Activated CD4-positive, alpha-beta memory T cell treated with anti-CD3 and anti-CD28 coated beads, Interleukin-2, amount 10 ng/mL, durations not matched to agents 7 days and 5 days (primary cell): ENCODE measurements at places on chromosomes 13 and 19. TPM values are rescaled to one million over a fixed set of nuclear protein-coding genes. Genes with fewer than 3 reads are reported as not detected.

Gene LAIR1
- total RNA-seq: 56.6 TPM

Gene CYP4F22
- total RNA-seq: 1.4 TPM

Gene ZNF493
- total RNA-seq: 17.5 TPM

Gene ZNF555
- 2.7 TPM for total RNA-seq

Gene PNMA8C
- total RNA-seq: not detected

Gene CCDC70
- not detected for total RNA-seq

Gene KLF2
- total RNA-seq: 410 TPM

Gene SIGLEC14
- total RNA-seq: not detected

Gene ZIC5
- total RNA-seq: not detected

Gene FBXO27
- total RNA-seq: not detected

Gene LMTK3
- total RNA-seq: 3.8 TPM

Gene GSX1
- not detected for total RNA-seq

Gene SHD
- total RNA-seq: not detected

Gene SIGLEC11
- total RNA-seq: not detected

Gene RDH8
- not detected for total RNA-seq

Gene TINCR
- total RNA-seq: 0.53 TPM

Gene CCDC124
- 60.8 TPM for total RNA-seq

Gene ZNF490
- total RNA-seq: 17.1 TPM

Gene DAND5
- total RNA-seq: 0.15 TPM

Gene PGLYRP1
- total RNA-seq: not detected

Gene ZNF154
- total RNA-seq: 0.38 TPM

Gene CC2D1A
- total RNA-seq: 32.7 TPM

Gene GIPC3
- 0.15 TPM for total RNA-seq

Gene MED26
- total RNA-seq: 15.5 TPM

Gene ZNF529
- total RNA-seq: 11.1 TPM

Gene CLC
- 1.5 TPM for total RNA-seq

Gene GARIN5A
- not detected for total RNA-seq

Gene TBXA2R
- total RNA-seq: 0.23 TPM

Gene ACP5
- total RNA-seq: 21.3 TPM

Gene ZNF836
- 17.3 TPM for total RNA-seq

Gene CYP4F8
- not detected for total RNA-seq

Gene LRP3
- total RNA-seq: not detected

Gene OR7D2
- 0.08 TPM for total RNA-seq

Gene TEKTIP1
- total RNA-seq: 6.6 TPM

Gene BRME1
- total RNA-seq: 3.8 TPM

Gene ADPRHL1
- 0.71 TPM for total RNA-seq

Gene PBX4
- 49.0 TPM for total RNA-seq

Gene NTF4
- not detected for total RNA-seq

Gene ADGRE1
- 1.8 TPM for total RNA-seq

Gene KLK15
- not detected for total RNA-seq

Gene LGALS4
- 0.81 TPM for total RNA-seq

Gene CAPNS1
- total RNA-seq: 539 TPM

Gene LENG8
- 233 TPM for total RNA-seq

Gene MUC16
- under 0.01 TPM for total RNA-seq

Gene ZNF442
- total RNA-seq: 0.75 TPM

Gene SIGLEC5
- not detected for total RNA-seq

Gene CATSPERD
- total RNA-seq: not detected

Gene DPF1
- 0.55 TPM for total RNA-seq

Gene ADGRE3
- total RNA-seq: not detected

Gene AMER2
- not detected for total RNA-seq

Gene TSSK6
- total RNA-seq: 5.3 TPM

Gene ZNF91
- total RNA-seq: 46.2 TPM

Gene GPR12
- not detected for total RNA-seq

Gene FOXO1
- 31.6 TPM for total RNA-seq

Gene SPRYD7
- total RNA-seq: 3.9 TPM

Gene HOOK2
- total RNA-seq: 17.0 TPM

Gene NCCRP1
- total RNA-seq: not detected

Gene CGB1
- not detected for total RNA-seq

Gene CGB5
- total RNA-seq: not detected
